ENCODE measurements at places on chromosomes 16 and 17.

- no peak for DNase-seq
These were observed 113.9 kb upstream of the TBX2 start for GRCh38 chr17:61285526-61286320.

DNA sequence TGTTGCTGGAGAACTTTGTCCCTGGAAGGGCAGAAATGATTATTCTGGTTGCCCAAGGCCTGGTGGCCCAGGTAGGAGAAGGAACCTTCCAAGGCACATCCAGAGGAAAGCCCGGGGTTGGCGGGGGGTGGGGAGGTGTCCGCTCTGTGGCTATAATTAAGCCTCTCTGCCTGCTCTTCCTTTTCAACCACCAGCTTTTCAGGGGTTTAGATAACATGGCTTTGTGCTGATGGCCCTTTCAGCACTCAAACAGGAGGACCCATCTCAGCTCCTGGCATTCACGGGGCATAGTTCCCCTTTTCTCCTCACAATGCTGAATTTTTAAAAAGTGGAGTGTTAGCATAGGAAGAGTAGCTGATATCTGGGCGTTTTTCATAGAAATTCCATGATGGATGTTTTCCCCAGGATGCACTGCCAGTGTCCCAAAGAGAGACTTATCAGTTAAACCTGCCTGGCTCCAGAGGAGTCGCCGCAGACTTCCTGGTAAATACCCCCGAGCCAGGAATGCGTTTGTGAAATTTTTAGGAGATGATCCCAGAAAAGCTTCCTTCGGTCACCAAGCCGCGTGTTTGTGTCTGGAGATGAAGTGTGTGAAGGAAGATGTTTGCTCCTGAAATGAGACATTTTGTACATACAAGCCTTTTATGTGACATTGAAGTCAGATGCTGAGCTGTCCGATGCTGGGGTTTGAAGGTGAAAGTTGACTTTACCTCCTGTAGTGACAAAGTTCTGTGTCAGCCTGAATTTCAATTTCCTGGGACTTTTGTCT lies 188.5 kb downstream of the MSI2 start:
- no peak for DNase-seq

DNA sequence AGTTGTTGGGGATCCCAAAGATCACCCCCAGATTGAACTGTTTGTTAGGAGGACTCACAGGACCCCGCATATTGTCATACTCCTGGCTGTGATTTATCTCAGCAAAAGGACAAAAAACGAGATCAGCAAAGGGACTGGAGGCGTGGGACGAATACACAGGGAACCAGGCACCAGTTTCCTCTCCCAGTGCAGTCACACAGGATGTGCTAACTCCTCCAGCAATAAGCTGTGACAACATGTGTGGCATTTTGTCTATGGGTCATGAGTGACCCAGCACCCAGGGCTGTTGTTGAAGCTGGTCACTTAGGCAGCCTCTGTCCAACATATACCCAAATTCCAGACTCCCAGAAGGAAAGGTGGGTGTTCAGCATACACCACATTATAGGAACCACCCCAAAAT lies 60.9 kb downstream of the CPPED1 start:
- no peak for DNase-seq

GRCh38 chr16:30927789-30928378 lies 4.5 kb downstream of the FBXL19 start:
- peak; percentile 54 for DNase-seq

DNA sequence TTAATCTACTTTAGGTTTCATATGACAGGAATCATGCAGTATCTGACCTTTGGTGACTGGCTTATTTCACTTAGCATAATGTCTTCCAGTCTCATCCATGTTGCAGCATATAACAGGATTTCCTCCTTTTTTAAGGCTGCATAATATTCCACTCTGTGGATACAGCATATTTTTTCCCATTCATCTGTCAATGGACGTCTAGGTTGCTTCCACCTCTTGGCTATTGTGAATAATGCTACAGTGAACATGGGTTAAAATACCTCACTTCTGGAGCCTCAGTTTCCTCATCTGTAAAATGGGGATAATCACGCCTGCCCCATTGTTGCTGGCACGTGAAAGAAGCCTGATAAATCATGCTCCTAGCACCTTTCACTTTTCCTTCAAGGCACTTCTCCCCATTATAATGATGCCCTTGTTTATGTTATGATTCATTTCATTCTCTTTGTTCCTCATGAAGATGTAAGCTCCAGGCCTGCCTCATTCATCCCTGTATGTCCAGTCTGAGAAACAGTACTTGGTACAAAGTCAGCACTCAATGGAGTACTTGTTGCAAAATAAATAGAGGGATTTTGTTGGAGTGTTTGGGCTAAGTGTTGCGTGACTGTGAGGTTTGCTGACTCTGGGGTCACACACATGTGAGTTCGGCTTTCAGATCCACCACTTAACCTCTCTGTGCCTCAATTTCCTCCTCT lies 59.6 kb downstream of the ABAT start:
- no peak for DNase-seq

- DNase-seq: no peak
These were observed 251 bp upstream of the HSF5 start for GRCh38 chr17:58488428-58488890.

GRCh38 chr16:86716649-86717048 lies 138.3 kb downstream of the FOXL1 start:
- DNase-seq: no peak

DNA sequence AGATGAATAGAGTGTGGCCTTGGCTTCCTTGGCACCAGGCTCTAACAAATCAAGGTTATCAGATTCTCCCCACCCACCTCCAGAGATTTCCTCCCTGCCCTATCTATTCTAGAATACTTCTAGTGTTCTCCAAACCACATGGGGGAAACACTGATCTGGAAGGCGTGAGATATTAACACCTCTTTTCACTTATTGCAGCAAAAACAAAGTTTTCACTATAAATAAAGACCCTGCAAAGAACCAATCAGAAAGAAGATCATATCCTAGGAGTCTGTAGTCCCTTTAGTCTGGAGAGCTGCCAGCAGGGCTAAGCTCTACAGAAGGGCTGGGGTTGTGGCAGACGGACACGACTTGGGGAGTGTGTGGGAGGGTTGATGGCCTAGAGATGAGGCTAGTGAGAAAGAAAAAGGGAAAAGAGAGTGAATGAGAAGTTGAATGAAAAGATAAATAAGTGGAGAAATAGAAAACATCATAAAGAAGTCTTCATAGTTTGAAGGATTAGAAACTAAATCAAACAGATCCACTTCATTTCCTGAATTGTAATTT lies 8.6 kb upstream of the SKAP1 start:
- DNase-seq: no peak

- no peak for DNase-seq
These were observed 21.5 kb downstream of the G6PC3 start for GRCh38 chr17:44092051-44092450.

GRCh38 chr16:67697422-67698185 lies 21.5 kb downstream of the GFOD2 start:
- no peak for DNase-seq

- DNase-seq: no peak
These were observed 27.3 kb downstream of the SLC6A4 start for GRCh38 chr17:30208214-30208613.

DNA sequence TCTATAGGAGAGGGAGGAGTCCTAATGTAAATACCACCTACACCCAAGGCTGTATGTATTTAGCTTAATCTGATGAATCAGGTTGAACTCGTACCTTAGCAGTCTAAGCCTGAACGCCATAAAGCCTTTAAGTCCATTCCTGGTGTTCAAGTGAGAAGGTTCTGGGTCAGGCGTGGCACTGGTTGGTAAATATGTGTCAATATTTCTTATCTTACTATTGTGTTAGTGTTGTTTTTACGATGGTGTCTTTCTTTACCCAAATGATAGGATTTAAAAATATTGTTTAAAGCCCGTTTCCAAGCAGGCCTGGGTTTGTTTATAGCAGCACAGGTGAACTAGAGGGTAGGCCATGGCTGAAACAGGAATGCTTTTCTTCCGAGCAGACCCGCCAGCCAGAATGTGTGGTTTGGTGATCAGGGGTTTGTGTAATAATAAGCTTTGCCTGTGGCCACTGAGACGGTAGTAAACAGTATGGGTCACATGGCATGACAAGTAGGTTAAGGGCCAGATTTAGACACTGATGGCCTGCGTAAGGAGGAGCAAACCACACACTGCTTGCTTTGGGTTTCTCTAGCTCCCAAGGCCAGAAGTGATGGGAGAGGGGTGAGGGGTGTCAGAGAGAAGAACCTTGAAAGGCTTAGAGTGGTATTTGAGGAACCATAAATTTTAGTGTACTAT lies 3.3 kb downstream of the TMEM94 start:
- no peak for DNase-seq

GRCh38 chr16:81499576-81500380 lies 55.2 kb downstream of the CMIP start:
- DNase-seq: no peak

GRCh38 chr17:73067075-73067474 lies 25.4 kb downstream of the SLC39A11 start:
- no peak for DNase-seq

DNA sequence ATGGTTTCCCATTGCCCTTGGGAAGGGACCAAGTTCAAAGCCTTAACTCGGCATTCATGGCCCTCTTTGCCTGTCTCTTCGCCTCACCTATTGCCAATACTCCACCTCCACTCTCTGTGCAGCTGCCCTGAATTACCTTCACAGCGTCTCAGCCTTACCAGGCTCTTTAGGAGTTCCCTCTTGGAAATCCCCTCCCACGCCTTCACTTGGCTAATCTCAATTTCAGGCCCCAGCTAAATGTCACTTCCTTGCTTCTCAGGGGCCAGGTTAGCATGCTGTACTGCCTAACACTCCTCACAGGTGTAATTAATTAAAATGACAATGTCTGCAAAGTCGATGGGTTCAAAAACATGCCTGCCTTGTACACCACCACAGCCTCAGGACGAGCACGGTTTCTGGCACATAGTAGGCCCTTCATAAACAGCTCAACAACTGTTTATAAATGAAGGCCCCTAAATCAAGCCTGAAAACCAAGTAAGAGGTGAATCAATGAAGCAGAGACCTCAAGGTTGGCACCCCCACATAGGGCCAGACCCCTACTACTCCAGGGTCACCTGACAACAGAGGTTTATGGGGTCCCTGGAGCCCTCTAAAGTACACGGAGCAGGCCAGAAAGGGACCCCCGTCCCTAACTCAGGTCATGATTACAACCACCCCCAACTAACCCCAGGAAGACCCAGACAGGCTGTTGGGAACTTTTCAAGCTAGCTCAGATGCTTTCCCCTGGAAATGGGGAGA lies 11.2 kb upstream of the EEF2K start:
- DNase-seq: peak; percentile 12

GRCh38 chr17:40224718-40225550 lies 5.8 kb downstream of the WIPF2 start:
- no peak for DNase-seq

DNA sequence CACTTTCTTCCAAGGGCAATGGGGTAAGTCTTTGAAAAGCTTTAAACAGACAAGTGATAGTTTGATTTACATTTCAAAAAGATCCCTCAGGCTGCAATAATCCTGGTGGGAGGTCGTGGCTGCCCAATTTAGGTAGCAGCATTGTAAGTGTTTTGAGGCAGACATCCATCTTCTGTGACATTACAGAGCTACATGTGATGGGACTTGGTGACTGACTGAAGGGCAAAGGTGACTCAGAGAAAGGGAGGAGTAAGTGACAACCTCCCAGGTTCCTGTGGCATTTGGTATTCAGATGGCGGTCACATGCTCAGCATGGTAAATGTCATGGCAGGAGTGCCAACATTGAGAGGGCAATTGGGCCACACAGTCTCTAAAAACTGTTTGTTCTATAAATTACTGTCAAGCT lies 26.5 kb downstream of the STAT3 start:
- peak; percentile 62 for DNase-seq

DNA sequence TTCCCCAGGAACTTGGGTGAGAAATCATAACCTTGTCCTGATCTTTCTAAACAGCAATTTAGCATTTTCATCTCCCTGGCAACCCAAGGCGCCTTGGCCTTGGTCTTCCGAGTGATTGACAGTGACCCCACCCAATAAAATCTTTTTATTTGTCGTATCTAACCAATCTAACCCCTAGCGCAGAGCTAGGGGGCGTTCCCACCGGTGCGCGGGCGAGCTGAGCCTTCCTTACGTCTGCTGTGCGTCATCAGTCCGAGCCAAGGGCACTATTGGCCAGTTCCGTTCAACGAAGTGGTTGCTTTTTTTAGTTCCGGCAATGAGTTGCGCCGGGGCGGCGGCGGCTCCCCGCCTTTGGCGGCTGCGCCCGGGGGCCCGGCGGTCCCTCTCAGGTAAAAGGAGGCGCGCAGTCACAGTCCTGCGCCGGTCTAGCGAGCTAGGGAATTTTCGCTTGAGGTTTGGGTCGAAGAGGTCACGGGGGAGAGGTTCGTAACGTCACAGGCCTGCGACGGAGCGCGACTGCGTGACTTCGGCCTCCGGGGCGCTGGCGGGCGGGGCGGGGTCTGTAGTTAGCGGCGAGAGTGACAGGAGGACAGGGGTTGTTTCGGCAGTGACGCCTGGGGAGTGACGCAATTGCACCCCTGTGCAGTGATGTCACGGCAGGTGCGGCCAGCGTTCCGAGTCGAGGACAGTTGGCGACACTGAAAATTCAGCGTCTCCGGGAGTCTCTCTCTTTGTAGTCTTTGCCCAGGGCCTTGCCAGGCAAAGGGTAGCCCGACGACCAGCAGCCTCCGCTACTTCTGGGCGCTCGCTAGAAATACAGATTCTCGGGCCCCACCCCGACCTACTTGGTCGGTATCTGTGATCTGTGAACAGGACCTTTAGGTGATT lies at the start of gene COQ7:
TSS of gene COQ7 (plus strand) at position 266 of the 888 bp plus-strand sequence. CDS start at position 317, 51 bp downstream.
- DNase-seq: peak; percentile 97

DNA sequence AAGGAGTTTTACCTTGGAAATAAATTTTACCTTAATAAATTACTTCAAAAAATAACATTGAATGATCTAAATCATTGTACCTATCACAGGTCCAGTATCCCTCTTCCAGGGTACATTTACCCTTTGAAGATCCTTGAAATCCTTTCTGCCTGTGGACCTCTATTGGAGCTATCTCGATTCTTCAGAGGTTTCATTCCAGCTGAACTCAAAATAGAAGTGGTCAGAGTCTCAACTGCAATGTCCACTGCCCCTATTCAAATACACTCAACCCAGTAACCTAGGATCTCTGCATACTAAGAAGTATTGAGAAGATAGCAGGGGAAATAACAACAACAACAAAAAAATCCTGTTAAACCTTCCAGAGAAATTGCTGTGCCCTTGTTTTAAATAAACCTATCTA lies 9.3 kb downstream of the ABCA5 start:
- no peak for DNase-seq

DNA sequence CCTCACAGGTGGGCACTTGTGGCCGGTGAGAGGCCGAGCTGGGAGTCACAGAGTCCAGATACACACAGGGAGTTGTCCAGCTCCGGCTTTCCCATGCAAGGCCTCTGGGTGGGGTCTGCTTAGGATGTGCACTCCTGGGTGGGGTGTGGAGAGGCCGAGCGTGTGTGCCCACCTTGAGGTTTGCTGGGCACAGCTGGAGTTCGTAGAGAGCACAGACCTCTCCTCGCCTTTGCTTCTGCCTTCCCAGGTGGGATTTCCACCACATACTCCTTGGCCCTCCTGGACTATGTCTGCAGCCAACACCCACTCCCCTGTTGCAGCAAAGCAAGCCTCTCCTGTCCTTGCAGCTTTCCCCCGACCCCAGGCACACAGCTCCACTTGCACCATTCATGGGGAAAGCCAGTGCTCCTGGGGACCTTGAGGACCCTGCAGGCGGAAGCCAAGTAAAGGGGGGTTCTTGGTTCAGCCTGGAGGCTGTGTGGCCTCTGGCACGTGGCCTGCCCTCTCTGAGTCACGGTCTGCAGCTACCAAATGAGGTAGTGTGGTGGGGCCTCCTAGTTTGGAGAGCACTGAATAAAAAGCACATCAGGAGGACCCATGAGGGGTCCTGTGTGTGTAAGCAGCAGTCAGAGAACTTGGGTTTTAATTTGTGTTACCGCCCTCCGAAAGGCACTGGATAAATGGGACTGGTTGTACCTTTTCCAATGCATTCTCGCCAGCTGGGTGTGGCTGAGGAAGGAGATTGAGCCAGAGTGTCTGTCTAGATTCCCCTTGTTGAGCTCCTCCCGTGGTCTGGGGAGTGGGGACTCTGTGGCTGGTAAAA lies 31.5 kb downstream of the MPRIP start:
- no peak for DNase-seq
